ENCODE measurements at places on chromosomes 2 and 18.

- DNase-seq, result no peak
Observed at GRCh38 chr2:217001740-217002139, 141.9 kb upstream of the TNP1 start.

DNA sequence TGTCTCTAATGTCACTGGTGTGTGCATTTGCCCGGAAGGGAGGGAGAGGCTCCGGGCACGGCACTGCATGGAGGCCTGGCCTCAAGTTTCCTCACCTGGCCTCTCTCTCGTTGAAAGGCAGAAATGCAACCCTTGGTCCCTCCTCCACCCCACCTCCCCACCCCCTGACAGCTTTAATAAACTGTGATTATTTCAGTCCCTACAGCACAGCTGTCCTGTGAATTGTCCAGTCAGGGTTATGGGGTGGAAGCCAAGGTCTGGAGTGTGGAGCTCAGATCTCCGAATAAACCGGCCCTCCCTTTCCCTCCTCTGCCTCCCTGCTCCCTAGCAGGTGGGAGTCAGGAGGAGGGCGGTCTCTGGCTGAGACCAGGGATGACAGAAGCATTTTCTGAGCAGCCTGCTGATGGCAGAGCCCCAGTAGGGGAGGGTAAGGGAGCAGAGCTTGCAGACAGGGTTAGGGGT lies 199.2 kb upstream of the SMAD2 start:
- no peak for DNase-seq

DNA sequence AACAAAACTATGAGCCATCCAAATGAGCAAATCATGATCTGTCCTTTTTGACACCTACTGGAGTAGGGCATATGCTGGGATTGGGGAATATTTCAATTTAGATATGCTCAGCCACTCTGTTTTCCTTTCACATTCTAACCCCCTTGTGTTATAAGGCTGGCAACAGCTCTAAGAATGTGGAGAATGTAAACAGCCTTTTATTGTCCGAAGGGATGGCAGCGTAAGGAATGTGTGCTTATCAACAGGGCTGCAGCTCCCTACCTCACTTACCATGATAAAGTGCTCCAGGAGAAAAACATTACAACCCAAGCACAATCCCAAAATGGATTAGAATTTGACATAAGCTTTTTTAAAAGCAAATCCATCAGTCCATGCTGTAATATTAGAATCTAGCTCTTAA lies 2.2 kb downstream of the NXPH2 start:
- no peak for DNase-seq

DNA sequence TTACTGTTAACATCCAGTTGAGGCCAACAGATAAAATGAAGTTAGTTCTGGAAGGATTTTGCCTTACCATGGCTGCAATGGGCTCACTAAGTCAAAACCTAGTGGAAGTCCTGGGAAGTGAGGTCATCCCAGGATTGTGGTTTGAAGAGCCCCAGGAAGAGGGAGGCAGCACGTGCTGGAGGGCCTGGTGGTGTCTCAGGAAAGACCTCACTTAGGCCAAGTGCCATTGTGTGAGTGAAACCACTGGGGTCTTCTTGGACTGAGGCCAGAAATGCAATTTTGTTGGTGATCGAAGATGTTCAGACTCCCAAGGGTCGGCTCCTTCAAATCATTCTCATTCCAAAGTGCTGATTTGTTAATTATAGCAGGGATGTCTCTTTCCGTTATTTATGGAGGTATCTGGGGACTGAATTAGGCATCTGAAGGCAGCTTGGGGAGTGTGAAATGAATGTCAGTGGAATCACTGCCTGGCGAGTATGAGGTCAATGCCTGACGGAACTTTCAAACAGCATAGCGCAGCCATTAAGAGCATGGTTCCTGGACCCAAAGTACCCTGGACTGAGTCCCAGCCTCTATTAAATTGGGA lies 60.0 kb downstream of the IL1R2 start:
- DNase-seq, result no peak

- no peak for DNase-seq
Observed at GRCh38 chr2:46198164-46198883, 98.9 kb upstream of the EPAS1 start.

- DNase-seq, result peak; percentile 53
Observed at GRCh38 chr2:230905448-230906421, 19.3 kb downstream of the GPR55 start.

GRCh38 chr2:27773959-27774358 lies 2.4 kb downstream of the MRPL33 start:
- DNase-seq, result no peak

DNA sequence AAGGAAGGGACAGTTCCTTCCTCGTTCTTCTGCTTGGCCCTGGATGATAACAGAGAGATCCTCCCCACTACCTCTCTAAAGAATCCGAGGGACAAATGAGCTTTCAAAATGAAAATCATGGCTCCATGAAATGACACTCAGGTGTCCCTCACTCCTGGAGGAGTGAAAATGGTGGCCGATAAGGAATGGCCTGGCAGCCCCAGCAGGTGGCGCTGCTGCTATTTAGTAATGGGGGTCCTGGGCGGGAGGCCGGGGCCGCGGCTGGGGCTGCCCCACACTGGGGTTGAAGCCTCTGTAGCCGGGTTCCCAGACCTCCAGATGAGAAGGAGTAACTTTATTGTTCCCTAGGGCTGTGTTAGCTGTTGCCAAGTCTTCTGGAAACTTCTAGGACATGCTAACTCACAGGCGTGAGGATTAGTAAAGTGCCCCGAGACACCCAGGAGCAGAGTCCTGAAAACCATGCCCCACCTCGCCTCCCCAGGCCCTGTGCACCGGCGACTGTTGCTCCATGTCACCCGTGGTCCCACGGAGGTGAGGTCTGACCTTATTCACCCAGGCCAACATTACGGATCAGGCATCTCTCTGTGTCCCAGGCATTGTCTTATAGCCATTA lies 138.0 kb downstream of the CTIF start:
- peak; percentile 64 for DNase-seq

DNA sequence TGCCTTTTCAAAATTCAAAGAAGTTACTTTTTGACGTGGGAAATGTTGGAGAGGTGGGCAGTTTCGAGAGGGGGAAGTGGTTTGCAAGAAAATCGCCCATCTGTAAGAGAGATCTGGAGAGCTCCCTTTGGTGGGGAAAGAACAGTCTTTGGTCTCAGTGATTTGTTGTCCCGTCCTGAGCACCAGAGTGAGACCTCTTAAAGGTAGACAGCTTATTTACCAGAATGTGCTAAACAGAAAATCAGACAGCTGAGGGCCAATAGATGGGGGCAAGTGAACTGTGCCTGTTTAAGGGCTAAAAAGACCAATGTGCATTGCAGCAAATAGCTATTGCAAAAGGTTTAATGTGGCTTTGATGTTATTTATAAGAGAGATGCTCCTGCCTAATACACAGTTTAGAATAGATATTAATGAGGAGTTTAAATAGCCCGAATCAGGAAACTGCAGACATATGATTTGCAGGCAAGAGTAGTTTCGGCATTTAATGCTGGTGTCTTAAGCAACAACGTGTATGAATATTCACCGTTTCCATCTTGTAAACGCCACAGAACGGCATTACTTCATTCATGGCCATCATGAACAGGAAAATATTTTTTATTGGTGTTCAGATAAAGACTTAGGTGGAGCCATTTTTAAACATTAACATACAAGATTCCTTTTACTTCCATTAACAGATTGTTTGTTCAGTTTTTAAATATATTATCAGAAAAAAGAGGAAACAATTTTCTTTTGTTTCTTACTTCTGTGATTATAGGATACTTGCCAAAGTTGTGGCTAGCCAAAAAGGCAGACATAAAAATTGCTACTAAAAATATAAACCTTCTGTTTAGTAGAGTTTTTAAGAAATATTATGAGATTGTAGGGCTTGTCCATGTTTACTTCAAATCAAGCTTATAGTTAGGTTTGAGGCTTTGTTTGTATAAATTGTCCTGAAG lies 29.6 kb downstream of the ARHGAP15 start:
- no peak for DNase-seq

DNA sequence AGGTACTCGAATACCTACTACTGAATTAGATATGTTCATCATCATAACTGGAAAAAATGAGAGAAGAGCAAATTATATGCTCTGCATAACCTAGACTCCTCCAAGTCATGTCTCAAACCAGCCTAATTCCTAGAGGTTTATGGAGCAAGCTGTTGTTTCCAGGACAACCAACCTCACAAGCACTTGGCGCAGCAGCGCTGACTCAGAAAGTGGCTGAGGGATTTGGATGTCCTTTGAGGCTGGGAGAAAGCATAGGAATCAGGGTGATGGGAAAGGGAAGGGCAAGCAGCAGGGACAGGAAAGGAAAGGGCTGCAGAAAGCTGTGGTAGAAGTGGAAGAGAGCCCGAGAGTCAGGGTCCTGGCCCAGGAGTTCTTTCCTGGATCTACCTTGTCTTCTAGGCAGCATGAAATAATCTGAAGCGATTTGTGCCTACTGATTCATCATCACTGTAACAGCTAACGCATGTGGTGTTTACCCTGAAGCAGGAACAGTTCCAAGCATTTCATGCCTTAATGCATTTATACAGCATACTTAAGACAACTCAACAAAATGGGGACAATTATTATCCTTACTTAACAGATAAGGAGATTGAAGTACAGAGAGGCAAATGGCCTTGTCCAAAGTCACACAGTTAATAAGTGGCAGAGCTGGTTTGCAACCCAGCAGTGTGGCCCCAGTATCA lies 3.7 kb downstream of the PLEK start:
- DNase-seq, result no peak

- no peak for DNase-seq
Observed at GRCh38 chr2:1685957-1686783, 58.1 kb downstream of the PXDN start.

DNA sequence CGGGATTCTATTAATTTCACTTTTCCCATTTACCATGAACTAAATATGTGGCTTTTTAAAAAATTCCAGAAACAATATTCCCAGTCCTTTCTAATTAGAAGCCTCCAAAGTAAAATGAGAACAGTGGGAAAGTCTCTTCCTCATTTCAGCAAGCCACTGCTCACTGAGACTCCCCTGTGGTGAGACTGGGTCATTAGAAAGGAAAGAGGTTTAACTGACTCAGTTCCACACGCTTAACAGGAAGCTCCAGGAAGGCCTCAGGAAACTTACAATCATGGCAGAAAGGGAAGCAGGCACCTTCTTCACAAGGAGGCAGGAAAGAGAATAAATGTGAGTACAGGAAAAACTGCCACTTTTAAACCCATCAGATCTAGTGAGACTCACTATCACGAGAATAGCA lies 258.9 kb upstream of the CHAC2 start:
- DNase-seq, result no peak

GRCh38 chr2:39696838-39697237 lies 31.1 kb downstream of the TMEM178A start:
- no peak for DNase-seq

DNA sequence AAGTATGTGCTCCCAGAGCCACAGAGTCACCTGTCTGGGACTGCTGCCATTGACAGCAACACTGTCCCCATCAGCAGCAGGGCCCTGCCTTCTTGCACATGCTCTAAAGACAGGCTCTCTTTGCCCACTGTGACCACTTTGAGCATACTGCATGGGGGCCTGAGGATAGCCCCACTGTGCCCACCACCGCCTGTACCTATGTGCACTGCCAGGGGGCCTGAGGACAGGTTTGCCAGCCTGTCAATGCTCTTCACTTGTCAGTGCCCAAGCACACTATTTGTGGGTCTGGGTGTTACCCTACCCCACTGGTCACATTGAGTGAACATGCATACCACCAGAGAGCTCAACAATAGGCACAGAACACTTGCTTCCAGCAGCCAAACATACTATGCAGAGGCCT lies 1137.0 kb upstream of the FANCL start:
- DNase-seq, result no peak

- no peak for DNase-seq
Observed at GRCh38 chr2:117776888-117777287, 37.6 kb upstream of the DDX18 start.

DNA sequence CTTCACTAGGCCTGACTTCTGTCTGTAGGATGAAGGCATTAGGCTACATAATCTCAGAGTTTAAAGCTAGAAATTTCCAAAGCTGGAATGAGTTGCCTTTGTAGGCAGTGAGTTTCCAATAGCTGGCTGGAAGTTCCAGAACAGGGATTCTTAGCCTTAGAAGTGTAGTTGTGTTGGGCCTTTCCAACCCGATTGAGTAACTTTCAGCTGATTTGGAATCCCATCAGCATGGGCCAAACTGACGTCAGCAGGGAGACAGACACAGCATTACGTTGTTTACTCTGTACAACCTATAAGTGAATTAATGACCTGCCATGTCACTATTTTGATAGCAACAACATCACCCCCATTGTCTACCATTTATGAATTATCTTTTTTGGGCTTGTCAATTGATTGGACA lies 56.9 kb downstream of the SETBP1 start:
- DNase-seq, result no peak

- DNase-seq, result no peak
Observed at GRCh38 chr18:47113796-47114540, 36.3 kb downstream of the HDHD2 start.

DNA sequence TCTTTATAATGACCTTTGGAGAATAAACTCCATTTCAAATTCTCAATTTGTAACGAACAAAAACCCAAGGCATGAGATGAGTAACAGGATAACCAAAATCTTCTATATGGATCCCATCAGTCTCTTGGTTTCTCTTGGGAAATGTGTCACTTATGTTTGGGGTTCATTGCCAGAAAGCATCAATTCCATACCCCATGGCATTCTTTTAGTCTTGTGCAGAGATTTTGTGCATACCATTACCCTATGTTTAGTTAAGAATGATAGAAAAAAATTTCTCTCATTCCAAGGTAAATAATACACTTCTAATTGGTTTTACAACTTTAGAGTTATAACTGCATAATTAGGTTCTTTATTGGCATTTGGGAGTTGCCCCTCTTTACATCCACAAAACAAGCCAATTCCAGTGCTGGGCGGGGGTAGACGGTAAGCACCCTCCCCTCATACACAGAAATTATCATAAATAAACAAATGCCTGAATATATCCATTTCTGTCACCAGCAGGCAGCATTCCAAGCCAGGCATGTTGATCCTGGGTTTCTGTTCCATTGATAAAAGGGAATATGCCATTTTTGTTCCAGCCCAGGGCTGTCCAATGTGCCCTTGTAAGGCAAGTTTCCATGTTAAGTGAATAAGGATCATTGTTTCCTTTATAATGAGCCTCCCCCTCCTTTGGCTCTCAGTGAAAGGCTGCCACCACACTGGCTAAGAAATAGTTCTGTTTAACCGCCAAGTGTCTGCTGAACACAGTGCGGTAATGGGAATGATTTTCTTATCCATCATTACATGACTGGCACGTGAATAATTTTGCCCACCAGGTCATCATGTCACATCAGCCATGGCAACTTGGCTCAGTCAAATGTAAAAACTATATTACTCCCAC lies 680.1 kb upstream of the ZEB2 start:
- no peak for DNase-seq

DNA sequence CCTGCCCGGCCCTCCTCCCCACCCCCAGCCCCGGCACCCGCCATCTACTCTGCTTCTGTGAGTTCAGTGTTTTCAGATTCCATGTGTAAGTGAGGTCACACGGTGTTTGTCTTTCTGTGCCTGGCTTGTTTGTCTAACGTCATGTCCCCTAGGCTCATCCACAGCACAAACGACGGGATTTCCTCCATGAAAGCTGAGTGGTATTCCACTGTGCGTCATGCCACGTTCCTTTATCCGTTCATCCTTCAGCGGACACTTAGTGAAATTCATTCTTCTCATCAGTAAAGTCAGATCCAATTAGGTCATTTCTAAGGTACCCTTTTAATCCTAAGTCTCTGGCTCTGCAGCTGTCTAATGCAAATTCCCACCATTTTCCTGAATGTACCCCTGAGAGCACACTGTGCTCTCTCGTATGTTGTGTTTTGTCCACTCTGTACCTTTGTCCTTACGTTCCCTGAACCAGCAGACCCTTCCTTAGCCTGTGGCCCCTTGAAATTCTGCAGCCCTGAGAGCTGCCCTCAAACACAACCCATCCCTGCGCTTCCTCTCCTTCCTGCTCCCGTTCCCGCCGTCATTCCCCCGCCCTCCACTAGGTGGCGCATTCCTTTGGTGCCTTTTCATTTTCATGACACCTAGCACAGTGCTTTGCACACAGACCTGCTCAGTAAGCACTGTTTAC lies 44.1 kb downstream of the TRAPPC12 start:
- peak; percentile 71 for DNase-seq
